ENCODE measurements at places on chromosomes 3 and 15. TPM values are rescaled to one million over a fixed set of nuclear protein-coding genes. Genes with fewer than 3 reads are reported as not detected.
A peak's percentile ranks its signal among the peaks of the same experiment; 100 is the strongest.

GRCh38 chr3:169323578-169324451, 339.7 kb downstream of the MECOM start:
- DNase-seq = no peak

DNA sequence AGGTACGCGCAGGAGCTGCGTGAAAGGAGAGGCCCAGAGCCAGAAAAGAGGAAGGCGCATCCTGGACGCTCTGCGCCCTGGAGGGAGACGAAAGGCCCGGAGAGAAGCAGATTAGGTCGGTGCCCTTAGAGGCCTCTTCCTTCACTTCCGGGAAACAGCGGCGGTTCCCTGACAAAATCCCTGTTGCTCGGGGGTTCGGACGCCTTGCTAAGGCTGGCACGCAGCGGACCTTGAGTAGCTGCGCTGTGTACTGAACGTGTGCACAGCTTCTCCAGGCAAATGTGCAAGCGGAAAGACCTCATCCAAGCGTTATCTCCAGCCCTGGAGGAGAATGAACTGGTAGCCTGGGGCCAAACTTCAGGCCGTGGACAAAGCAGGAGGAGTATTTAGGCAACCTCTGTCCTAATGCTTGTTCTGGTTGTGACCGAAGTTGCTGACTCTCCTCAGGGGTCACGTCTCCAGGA, 3.0 kb upstream of the SOX14 start:
- DNase-seq = no peak

GRCh38 chr3:60036803-60037202, 987.0 kb upstream of the CFAP20DC start:
- DNase-seq = no peak

- no peak for DNase-seq
Observed at GRCh38 chr15:53979051-53979788, 979 bp downstream of the UNC13C start.

GRCh38 chr3:189822726-189823125, 191.5 kb downstream of the TP63 start:
- no peak for DNase-seq

GRCh38 chr3:52912885-52913731, 15.8 kb upstream of the STIMATE start:
- no peak for DNase-seq

DNA sequence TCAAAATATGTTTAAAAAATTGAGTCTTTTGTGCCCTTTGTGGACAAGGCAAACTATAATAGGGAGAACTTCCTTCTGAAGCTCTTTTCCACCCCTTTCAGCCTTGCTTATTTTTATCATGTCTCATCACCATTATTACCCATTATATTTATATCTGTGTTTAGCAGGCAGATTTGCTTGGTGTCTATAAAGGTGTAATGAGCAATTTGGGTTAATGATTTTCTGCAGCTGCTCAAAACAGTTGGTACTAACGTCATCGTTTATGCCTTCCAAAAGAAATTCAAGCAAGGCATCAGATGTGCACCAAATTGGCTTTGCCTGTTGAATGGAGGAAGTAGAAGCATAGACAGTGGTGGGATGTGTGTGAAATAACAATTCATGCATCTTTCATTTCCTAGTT, 483.7 kb upstream of the SGO1 start:
- no peak for DNase-seq

GRCh38 chr3:128252083-128252482, 98.8 kb downstream of the EEFSEC start:
- no peak for DNase-seq

DNA sequence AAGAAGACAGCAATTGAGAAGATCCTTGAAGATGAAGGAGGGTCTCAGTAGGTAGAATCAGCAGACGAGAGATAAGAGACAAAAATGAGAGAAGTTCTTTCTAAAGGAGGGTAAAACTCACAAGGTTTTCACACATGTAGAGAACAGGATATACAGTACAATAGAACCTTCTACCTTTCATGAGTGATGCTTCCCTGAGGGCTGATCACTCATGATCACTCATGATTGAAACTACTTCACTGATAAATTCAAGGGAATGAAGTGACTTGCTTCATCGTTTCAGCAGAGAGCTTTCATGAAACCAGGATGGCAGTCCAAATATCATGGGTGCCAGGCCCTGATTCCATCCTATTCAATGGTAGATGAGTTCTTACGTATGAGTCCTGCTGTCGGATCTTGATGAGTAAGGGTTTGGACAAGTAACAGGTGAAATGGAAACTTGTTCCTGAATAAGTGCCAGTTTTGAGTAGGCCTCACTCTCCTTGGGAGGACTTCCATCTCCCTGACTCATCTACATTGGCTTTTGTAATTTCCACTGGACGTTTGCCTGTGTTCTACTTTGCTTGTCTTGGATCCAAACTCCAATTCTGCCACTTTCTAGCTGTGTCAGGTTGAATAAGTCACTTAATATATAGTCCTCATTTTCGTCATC, 9.6 kb upstream of the CLDN16 start:
- no peak for DNase-seq

DNA sequence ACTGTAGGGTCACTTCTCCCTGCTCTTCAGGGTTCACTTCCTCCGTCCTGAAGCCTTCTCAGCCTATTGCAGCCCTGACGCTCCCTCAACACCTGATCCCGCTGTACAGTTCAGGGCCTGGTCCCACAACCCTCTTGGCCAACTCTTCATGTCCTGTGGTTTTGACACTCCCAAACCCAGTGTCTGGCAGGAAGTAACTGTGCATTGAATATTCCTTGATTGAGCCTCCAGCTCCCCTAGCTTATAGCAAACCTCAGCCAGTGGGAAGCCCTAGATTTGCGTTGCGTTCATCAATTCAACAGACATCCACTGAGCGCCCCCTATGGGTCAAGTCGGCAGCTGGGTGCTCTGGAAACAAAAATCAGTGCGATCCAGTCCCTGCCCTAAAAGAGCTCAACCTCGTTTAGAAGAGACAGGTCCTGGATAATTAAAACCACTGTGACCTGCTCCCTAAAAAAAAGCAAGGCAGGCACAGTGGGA, 13.5 kb downstream of the UBAP1L start:
- peak; percentile 33 for DNase-seq

DNA sequence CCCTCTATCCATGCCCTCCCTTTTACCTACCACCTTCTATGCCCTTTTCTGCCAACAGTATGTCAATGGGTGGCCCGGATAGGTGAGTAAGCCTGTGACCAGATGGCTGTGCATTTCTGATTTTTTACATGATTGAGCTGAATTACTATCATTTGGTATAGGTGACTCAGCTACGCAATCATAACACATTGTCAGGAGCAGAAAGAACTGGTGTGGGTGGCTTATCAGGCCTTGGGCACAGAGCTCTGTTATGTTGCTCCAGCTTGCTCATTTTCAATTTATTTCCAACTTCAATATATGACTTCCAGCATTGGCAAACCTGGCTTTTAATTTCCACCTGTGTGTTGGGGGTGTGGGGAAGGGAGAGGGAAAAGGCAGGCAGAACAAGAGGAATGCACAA, 86.6 kb upstream of the AGBL1 start:
- no peak for DNase-seq

DNA sequence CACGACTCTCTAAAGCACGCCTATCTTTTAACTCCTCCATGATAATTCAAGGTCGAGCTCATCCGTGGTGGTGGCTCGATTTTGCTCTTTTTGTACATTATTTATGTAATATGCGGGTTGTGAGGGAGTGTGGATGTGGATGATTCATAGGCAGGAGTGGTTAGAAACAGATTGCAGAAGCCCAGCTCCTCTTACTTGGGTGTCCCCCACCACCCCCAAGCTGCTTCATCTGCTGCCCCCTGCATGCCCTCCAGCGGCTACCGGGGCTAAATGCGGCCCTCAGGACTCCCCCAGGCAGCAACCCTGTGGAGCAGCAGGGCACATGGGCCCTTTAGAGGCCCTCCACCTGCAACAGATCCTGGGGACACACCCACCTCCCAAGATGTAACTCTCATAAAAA, 111.5 kb upstream of the SELENOK start:
- no peak for DNase-seq

- no peak for DNase-seq
Observed at GRCh38 chr15:88132499-88132898, 124.0 kb downstream of the NTRK3 start.

DNA sequence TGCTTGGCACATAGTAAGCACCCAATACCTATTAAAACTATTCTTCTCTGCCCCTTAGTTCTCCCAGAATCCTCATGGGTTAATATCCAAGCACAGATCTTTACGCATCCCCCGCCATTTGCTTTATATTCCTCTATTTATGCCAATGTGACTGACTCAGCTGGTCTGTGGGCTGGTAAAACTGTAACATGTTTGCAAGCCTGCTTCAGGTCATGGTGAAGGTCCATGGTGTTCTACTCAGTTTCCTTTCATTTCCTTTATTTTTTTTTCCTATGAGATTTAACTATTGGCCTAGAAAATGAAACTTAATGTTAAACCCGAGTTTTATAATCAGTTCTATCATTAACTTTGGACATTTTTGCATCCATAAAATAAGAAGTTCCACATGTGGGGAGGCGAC, 47.0 kb downstream of the FRMD4B start:
- DNase-seq = no peak

DNA sequence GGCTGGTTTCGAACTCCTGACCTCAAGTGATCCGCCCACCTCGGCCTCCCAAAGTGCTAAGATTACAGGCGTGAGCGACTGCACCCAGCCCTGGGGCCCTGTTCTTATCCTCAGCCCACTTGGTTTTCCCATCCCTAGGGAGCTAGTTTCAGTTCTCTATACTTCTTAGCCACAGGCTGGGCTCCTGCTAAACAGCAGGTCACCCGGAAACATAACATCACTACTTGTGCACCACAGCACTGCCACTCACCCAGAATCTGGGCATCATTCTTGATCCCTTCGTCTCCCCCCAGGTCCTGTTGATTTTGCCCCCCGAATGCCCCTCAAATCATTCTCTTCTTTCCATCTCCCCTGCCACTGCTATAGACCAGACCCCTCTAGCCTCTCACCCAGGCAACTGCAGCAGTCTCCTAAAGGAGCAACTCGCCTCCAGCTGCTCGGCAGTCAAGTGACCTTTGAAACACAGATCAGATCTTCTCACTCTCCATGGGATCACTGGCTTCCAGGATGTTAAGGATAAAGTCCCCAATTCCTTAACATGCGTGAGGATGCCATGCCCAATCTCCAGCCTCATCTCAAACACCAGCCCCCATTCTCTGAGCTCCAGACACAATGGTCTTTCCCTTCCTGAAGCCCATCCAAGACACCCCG, 5.6 kb upstream of the AP3S2 start:
- DNase-seq = no peak

DNA sequence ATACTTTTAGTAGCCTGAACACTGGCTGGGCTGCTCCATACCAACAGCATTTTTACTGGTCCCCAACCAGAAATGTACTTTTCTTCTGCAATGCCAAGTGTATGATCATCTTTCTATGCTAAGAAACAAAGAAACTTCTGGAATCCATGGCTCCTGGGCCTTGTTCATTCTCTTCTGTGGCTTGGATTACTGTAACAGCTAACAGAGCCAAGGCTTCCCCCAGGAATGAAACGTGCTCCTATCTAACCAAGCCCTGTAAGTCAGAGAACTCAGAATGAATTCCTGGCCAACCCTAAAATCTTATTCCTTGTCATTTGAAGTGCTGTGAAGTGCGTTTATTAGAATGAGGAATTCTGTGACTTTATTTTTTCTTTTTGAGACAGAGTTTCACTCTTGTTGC, 102.9 kb upstream of the RAD18 start:
- no peak for DNase-seq

DNA sequence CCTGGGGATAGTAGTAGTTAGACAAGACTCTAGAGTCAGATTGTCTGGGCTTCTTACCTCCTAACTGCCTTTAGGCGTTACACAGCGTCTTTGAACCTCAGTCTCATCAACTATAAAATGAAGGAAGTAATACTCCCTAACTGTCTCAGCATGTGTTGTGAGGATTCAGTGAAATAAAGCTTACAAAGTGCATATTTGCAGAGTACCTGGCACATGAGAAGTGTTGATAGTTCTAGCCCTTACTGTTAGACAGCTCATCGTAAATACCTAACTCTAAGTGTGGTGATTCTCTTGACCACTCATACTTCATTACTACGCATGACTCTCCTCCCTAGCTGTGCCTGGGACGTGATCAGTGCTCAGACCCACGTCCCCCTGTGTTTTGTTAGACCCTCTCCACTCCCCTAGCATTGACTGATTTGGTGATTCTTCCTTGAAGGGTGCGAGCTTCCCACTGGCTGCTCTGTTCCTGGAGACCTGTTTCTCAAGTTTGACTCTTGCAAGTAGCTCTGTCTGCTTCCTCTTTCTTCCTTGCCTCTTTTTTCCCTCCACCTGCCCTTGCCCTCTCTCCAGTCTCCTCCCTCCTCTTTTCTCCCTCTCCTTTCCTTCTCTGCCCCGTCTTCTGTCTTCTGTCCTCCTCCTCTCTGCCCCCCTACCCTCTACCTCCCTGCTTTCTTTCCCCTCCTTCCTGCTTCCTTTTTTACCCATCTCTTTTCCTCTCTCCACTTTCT, 124.2 kb downstream of the SLC25A26 start:
- DNase-seq = no peak

- no peak for DNase-seq
Observed at GRCh38 chr3:73552700-73553099, 72.0 kb downstream of the PDZRN3 start.

DNA sequence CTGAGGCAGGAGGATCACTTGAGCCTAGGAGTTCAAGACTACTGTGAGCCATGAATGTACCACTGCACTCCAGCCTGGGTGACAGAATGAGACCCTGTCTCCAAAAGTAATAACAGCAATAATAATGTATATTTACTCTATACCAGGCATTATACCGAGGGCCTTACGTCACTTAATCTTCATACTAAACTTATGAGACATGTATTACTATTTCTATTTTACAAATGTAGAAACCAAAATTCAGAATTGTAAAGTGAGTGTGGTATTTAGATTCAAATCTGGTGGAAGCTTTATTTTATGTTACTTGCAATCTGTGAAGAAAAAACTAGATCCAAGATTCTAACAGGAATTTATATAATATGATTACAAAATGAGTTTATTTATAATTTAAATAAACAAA, 9.7 kb upstream of the BLM start:
- DNase-seq = no peak

DNA sequence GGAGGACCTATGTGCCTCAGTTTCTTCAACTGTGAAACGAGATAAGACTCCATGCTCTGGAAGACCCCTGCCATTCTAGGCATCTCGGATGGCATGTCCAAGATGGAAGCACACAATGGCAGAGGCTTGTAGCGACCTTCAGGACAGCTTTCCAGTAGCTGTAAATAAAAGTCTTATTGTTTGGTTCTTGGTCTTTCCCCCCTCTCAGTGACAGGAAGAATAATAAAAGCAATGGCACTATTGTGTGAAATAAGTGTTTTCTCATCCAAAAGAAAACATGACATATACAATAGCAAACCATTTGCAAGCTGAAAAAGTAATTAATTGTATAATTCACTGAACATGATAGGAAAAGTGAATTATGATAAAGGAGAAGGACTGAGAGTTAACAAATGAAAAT, 32.5 kb upstream of the CD47 start:
- DNase-seq = no peak

DNA sequence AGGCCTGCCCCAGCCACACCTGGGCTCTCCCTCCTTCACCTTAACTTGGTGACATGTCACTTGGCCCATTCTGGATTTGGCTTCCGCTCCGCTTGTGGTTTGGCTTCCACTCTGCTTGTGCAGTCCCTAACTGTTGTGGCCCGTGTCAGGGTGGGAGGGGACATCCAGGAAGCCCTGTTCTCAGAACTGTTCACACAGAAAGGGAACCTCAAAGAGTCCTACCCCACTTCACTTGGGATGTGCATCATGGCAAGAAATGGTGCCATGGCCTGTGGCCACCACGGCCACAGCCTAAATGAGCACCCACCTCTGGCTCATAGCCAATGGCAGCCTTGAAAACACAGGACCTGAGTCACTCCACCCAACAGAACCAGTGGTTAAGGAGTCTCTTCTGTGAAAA, 63.4 kb downstream of the CYP19A1 start:
- no peak for DNase-seq

The C3orf20 gene
- 0.02 TPM for polyA plus RNA-seq

The CPA3 gene
- polyA plus RNA-seq = 1.1 TPM

The FGD5 gene
- polyA plus RNA-seq = 2.6 TPM

The CKMT1B gene
- 2.7 TPM for polyA plus RNA-seq
